ENCODE measurements at places on chromosomes 6 and 20.

GRCh38 chr6:45535933-45536332, 158.2 kb upstream of the SUPT3H start:
- DNase-seq = no peak

GRCh38 chr6:4093288-4093687, 14.4 kb upstream of the FAM217A start:
- DNase-seq = no peak

DNA sequence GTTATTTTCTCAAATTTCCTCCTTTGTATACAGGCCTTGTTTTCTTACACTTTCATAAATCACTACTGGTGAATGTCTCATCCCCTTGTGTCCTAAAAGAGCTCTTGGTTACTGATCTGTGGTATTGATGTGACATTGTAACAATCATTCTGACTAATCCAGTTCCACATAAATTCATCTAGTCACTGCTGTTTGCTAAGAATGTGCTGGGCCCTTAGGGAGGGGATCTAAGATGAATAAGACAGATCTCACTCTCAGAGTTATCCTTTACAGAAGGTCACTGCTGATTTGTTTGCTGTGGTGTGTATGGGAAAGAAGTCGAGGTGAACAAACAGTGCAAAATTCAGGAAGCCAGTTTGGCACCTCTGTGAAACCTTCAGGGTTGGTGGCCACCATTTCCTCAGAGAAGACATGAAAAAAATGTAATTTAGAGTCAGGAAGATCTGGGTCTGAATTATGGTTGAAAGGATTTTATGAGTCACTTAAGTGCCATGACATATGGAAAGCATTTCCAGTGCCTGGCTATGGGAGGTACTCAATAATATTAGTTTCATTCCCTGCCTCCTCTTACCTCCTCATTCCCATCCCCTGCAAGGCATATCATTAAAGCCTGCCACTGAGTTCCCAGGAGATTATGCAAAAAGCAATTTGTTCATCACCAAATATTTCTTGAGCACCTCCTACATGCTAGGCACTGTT, 121.8 kb downstream of the COL9A1 start:
- DNase-seq = peak; percentile 30

DNA sequence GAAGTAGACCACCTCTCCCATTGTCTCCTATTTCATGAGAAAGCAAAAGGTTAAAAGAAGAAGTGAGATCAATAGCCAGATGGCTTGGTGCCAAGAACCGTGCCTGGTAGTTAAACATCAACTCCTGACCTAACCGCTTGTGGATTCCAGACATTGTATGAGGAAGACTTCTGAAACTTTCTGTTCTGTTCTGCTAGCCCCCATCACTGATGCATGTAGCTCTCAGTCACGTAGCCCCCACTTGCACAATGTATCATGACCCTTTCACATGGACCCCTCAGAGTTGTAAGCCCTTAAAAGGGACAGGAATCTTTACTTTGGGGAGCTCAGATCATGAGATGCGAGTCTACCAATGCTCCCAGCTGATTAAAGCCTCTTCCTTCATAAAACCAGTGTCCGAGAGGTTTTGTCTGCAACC, 301.2 kb downstream of the RNGTT start:
- DNase-seq = no peak

DNA sequence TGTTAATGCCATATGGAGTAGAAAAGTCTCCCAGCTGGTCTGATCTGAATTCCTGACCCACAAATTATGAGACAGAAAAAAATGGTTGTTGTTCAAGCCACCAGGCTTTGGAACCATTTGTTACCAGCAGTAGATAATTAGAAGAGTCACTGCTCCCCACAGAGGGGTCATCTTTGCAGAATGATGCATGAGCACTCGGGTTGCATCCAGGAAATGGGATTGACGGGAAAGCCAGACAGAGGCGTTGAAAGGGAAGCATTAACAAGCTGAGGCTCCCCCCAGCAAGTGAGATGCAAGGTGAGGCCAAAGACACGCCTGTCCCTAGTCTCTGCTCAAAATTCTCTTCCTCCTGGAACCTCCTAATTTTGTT, 182.5 kb downstream of the SYNDIG1 start:
- DNase-seq = no peak

DNA sequence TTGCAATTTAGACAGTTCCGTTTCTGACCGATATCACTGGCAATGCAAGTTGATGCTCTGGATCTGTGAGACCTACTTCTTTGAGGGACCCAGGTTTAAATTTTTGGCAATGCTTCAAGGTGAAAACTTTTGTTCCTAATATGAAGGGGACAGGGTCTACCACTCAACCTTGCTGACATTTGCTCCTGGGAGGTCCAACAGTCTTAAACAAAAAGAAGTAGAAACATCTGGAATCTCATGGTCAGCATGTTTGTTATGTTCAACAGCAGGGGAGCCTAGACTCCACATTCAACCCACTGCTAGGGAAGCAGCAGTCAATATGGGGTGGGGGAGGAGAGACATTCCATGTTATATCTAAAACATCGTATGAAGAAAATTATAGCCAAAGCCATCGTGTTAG, 196.4 kb downstream of the SIM1 start:
- DNase-seq = no peak

DNA sequence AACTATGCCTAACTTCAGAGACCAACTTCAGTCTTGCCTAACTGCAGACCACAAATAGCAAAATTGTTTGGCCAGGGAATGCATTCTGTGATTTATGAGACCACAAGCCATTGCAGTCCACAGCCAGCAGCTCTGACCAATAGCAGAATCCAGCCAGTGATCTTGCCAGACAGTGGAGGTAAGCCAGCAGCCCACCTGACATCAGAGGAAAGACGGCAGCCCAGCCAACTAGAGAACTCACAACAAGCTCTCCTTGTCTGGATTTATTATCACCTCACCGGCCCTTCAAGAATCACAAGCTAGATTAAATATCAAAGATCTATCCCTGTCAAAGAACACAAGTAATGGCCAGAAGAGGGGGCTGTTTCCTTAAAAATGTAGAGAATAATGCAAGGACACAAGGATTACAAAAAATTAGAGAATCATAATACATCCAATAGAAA, 66.5 kb upstream of the SLC35F1 start:
- no peak for DNase-seq

- DNase-seq = peak; percentile 65
Measured at GRCh38 chr6:43972913-43973300, 154.3 kb downstream of the MRPL14 start.

DNA sequence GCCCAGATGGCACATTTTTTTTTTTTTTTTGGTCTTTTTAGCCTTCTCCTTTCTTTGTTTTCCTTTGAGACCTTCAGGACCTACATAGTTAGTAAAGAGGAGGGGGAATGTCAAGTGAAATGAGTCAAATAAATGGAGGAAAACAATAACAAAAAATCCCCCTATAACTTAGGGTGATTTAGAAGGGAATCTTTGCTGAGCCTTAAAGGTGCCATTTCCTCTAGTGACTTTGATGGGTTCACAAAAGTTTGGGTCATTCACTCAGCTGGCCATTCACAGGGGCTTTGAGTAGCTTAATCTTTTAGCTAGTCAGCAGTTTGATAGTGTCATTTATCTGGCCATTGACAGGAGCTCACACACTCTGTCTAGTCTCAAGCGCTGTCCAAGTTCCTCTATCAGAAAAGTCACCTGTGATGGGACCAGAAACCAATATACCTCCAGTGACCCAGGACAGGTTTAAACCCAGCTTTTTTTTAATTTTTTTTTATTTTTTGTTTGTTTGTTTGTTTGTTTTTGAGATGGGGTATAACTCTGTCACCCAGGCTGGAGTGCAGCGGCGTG, 275.1 kb upstream of the PRDM1 start:
- DNase-seq = no peak

GRCh38 chr6:41942067-41942851, 651 bp upstream of the CCND3 start:
- no peak for DNase-seq

DNA sequence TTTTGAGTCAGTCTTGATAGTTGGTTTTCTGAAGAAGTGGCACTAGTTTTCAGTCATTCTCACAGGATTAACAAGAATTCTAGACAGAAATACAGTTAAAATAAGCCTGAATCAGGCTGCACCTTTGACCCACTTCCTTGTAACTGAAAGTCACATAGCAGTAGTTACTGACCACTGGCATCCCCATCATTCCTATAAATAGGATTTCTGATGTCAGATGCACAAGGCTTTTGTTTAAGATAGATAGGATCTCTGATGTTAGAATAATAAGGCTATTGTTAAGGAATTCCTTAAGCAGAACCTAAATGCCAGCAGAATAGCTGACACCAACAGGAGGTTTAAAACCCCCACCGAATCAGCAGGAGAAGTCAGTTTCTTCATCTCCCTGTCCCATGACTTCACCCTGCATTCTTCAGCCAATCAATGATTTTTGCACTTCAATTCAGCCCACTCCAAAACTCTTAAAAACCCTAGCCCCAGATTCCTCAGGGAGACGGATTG, 30.6 kb upstream of the ZBTB24 start:
- DNase-seq = no peak

Measured in fibroblast of skin of left biceps (primary cell).